Frontal cortex (tissue), 4 donors: ENCODE measurements at places on chromosomes 5 and 9.

DNA sequence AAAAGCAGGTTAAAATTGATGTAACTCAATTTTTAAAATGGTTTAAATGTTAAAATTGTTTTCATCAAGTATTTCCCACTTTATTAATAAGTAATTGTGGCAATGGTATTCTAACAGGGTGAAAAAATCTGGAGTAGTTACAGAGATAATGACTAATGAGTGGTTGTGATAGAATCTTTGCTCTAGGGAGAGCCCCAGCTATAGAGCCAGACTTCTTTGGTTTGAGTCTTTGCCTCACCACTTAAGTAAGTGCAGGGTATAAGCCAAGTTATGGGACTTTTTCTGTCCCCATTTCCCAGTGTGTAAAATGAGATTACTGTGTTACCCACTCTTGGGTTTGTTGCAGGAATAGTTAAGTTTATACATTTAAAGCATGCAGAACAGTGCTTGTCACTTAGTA is 158.1 kb downstream of the FER start:
- DNase-seq: no peak

DNA sequence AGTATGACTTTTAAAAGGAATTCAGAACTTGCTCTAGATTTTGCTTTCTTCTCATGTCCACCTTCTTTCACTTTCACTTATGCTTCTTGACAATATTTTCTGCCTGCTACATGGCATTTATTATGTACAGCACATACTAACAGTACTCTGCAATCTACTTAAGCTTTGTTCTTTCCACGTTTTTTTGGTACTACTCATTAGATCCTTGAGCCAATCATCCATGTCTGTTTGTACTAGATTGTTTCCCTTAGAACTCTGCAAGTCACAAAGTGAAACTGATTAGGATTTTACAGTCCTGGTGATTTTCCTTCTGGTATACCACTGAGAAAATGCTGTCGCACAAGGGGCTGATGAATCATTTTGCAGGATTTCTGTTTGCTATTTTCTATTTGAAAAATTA is 78.3 kb downstream of the PARP8 start:
- DNase-seq: no peak

- no peak for DNase-seq
These were observed 224.1 kb downstream of the MEF2C start for GRCh38 chr5:88658886-88659285.

- DNase-seq: no peak
These were observed 445.3 kb downstream of the NTRK2 start for GRCh38 chr9:85114799-85115198.

DNA sequence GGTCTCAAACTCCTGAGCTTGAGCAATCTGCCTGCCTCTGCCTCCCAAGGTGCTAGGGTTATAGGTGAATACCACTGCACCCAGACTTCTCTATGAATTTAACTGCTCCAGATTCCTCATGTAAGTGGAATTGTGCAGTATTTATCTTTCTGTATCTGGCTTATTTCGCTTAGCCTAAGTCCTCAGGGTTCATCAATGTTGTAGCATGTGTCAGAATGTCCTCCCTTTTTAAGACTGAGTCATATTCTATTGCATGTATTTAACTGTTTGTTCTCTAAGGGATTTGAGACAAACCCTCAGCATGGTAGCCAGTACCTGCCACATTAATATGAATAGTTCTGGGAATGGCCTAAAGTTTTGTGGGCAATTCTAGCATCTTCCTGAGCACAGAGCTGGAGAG is 53.9 kb upstream of the TUT7 start:
- no peak for DNase-seq

DNA sequence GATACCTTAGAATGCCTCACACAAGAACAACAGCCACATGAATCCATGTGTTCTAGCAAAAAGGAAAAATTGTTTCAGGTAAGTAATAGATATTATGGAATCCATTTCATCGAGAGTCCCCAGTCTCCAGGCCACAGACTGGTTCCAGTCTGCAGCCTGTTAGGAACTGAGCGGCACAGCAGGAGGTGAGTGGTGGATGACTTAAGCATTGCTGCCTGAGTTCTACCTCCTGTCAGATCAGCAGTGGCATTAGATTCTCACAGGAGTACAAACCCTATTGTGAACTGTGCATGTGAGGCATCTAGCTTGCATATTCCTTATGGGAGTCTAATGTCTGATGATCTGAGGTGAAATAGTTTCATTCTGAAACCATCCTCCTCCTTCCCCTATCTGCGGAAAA is 207.0 kb downstream of the CSNK1G3 start:
- no peak for DNase-seq

GRCh38 chr9:111621895-111622480 is 9.1 kb upstream of the DNAJC25 start:
- peak; percentile 45 for DNase-seq
